ENCODE measurements at places on chromosomes 6 and 20.

GRCh38 chr6:48825501-48826151, 637.4 kb downstream of the MMUT start:
- no peak for DNase-seq

GRCh38 chr6:160733050-160733646, 31.1 kb downstream of the PLG start:
- peak; percentile 72 for DNase-seq

DNA sequence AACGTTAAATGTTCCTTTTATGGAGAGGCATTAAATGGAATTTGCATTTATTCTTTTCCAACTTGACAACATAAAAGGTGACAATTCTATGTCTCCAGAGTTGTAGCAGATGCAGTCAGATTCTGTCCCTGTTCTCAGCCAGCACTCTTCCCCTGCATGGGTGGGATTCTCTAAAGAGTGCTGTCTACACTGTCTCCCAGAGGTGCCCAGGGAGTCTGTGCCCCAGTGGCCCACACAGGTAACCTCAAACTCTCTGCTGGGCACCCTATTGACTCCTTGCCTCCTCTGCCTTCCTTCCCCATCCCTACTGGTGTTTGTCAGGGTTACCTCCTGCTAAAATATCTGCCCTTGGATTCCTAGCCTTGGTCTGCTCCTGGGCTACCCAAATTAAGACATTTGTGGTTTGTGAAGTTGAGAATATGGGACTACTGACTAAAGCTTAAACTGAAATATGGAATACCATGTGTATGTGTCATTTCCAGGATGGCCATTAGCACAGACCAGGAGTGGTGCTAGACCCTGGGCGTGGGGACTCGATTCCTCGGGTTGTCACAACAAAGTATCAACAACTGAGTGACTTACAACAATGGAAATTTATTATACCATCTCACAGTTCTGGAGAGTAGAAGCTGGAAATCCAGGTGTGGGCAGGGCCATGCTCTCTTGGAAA, 284.7 kb downstream of the CDH26 start:
- peak; percentile 47 for DNase-seq

- DNase-seq = no peak
These were observed 314.0 kb upstream of the JAG1 start for GRCh38 chr20:10987651-10988383.

DNA sequence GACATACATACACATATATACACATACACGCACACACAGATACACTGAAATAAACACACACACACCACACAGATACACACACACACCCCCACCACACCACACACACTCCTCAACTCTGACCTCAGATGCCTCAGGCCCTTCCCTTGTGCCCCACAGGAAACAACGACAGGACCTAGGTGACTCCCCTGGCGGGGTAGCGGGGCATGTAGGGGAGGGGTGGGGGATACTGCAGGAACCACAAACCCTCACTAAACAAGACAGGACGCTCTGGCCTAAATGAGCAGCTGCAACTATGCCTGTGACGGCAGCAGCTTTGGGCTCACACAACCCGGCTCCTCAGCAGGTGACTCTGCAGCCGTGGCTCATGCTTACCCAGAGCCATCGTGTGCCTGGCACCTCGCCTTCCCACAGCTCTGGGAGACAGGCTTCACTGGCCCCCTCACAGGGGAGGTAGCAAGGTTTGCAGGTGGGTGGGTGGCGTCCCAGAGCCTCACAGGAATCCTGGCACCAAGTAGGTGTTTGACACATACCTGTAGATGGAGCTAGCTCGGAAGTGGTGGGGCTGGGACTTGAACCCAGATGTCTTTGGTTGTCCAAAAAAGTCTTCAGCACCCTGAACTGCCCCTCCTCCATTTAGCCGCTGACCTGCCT, 100.8 kb downstream of the GRM4 start:
- DNase-seq = no peak

DNA sequence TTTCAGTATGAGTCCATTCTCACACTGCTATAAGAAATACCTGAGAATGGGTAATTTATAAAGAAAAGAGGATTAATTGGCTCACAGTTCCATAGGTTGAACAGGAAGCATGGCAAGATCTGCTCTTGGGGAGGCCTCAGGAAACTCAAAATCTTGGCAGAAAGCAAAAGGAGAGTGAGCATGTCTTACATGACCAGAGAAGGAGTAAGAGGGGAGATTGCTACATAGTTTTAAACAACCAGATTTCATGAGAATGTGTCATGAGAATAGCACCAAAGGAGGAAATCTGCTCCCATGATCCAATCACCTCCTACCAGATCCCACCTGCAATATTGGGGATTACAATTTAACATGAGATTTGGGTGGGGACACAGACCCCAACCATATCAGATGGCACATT, 672.4 kb downstream of the HTR1B start:
- no peak for DNase-seq

DNA sequence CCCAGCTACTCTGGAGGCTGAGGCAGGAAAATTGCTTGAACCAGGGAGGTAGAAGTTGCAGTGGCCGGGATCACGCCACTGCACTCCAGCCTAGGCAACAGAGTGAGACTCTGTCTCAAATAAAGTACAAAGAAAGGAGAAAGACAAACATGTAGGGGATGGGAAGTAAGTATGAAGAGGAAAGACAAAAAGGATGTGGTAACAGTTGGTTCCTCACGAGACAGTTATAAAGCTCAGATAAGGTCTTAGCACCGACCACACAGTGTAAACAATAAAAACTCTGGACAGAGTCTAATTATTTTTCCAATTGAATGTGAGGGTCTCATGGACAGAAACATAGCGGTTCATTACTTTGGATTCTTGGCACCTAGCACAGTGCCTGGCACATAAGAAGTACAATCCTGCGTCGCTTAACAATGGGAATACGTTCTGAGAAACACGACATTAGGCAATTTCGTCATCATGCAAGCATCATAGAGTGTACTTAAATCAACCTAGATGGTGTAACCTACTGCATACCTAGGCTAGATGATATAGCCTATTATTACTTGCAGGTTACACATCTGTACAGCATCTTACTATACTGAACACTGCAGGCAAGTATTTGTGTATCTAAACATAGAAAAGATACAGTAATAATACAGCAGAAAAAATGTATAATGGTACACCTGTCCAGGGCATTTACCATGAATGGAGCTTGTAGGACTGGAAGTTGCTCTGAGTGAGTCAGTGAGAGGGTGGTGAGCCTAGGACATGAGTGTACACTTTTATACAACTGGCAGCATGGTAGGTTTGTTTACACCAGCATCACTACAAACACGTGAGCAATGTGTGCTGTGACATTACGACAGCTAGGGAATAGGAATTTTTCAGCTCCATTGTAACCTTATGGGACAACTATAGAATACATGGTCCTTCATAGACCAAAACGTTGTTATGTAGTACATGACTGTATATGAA, 38.2 kb downstream of the MBOAT1 start:
- no peak for DNase-seq

GRCh38 chr6:31897612-31898382, at the start of gene EHMT2:
Gene EHMT2, minus strand, starts transcription at chr6:31897698. Its CDS starts 21 bp downstream, at chr6:31897677.
- peak; percentile 93 for DNase-seq

GRCh38 chr6:26380256-26380655, 2.7 kb upstream of the BTN2A2 start:
- no peak for DNase-seq

- DNase-seq = peak; percentile 80
These were observed 3.4 kb upstream of the PTK6 start for GRCh38 chr20:63540417-63541186.

DNA sequence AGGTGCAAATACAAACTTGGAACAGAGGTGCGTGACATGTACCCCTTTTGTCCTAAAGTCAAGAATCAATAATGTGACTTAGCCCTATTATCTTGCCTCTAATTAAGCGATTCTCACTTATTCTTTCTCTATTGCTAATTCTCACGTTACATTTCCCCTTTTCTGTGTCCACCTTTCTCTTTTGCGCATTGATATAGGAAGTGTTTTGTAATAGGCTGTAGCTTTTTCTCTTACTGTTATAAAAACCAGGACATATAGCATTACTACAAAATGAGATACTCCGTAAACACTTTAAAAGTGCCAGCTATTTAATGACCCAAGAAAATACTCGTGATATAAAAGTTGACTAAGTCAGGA, 669 bp upstream of the TMEM30A start:
- no peak for DNase-seq

DNA sequence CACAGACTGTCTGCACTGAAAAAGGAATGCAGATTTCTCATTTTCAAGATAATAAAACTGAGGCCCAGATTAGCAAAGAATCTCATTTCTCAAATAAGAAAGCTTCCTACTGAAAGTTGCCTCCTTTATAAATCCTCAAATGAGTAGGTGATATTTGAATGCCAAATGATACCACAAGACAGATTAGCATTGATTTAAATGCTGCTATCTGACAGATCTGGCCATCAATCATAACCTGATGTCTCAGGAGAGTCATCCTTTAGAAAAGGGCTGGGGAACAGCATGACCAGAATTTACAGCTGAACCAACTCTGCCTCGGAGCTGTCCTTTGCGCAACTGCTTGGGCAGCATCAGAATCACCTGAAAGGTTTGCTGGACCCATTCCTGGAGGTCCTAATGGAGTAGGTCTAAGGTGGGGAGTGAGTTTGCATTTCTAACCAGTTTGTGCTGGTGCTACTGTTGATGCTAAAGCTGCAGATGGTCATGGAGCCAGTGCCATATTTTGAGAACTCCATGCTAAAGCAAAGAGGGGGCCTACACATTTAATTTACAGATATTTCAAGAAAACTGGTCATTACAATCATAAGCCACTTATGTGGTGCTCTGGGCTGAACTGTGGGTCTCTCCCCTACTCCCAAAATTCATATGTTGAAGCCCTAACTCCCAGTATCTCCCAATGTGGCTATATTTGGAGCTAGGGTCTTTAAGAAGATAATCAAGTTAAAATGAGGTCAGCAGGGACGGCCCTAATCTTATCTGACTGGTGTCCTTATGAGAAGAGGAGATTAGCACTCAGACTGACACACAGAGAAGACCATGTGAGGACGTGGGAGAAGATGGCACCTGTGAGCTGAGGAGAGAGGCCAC, 295.5 kb upstream of the JARID2 start:
- DNase-seq = no peak

DNA sequence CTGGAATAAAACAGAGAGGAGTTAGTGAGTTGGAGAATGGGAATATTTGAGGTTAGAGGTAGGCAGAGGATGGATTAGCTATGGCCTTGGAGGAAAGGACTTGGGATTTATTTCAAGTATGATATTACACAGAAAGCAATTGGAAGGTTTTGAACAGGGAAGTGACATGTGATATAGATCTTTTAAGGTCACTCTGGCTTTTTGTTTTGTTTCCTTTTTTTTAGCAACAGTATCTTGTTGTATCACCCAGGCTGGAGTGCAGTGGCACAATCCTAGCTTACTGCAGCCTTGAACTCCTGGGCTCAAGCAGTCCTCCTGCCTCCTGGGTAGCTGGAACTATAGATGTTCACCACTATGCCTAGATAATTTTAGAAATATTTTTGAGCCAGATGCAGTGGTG, 190.3 kb downstream of the UTRN start:
- no peak for DNase-seq

DNA sequence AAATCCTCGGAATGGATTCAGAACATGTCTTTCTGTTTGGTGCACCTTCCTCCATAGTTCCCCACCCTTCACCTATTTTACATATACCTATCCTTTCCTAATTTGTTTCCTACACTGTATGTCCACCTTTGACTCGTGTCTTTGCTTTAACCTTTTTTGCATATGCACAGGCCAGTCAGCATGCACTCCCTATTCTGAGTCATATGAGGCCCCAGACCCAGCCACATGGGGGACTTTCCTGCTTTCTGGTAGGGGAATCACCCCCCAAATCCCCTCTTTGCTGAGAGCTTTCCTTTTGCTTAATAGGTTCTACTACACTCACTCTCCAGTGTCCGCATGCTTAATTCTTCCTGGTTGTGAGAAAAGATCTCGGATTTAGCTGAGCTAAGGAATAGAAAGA, 393.8 kb upstream of the IMPG1 start:
- DNase-seq = no peak

- DNase-seq = no peak
These were observed 667.5 kb downstream of the UTRN start for GRCh38 chr6:144952456-144953240.

DNA sequence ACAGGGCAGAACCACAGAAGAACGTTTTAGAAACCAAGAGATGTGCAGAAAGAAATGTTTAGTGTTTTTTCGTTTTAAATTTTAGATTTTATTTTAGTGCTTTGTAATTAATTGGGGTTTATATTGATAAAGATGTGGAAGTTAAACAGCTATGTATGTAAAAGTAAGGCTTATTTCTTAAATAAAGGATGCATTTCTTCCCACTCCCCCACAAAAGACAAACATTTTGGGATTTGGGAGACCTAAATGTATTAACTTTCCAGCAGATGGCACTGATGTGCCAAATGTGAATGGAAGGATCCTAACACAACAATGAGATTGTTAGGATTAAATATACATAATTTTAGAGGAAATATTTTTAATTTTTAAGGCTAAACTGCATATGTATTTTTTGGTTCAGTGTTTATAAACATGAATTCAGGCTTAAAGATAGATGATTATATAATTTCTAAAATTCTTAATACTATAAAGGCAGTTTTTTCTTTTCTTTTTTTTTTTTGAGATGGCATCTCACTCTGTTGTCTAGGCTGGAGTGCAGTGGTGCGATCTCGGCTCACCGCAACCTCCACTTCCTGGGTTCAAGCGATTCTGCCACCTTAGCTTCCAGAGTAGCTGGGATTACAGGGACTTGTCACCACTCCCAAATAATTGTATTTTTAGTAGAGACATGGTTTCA, 12.0 kb downstream of the PFDN4 start:
- peak; percentile 41 for DNase-seq

- no peak for DNase-seq
These were observed 21.1 kb upstream of the CCM2L start for GRCh38 chr20:31989030-31989645.

DNA sequence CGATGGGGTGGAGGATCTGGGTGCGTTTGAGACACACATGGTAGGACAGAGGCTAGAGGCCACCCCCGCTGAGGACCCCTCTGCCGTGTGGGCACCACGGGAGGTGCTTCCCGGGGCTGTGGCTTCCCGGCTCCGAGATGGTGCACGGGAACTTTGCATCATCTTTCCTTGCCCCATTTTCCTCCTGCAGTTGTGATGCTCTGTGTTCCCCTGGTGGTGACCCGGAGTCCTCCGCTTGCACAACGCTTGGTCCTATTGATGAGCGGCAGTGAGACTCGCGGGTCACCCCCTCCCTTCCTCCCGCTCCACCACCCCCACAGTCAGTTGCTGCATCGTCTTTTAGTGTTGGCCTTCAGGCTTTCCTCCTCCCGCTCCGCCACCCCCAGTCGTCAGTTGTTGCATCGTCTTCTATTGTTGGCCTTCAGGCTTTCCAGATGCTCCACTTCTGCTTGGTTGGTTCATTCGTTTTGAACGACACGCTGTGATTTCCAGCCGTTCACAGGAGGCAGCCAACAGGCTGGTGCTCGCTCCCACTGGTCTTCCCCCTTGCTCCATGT, 37.3 kb downstream of the PYGB start:
- DNase-seq = no peak

Measured in AG20443 (cell line).